ENCODE measurements at places on chromosomes 6 and 20.

DNA sequence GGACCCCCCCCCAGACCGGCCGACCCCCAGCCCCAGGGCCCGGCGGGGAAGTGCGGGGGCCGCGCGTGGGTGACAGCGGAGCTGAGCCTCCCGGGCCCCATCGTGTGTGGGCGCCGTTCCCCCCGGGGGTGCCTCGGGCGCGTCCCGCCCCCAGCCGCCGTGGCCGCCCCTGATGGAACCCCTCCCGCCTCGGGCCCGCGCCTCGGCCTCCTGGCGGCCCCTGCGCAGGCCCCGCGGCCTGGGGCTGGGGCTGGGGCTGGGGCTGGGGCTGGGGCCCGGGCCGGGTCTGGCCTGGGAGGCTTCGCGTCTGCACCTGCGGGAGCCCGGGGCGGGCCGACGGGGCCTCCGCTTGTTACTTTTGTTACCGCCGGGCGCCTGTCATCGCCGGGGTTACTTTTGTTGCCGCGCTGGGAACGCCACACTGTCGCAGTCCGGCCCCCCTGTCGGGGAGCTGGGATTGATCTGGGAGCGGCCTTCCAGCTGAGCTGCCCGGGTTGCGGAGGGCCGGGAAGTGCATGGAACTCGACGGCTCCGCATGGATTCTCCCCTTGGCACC, 598 bp downstream of the OGFR start:
- no peak for DNase-seq

DNA sequence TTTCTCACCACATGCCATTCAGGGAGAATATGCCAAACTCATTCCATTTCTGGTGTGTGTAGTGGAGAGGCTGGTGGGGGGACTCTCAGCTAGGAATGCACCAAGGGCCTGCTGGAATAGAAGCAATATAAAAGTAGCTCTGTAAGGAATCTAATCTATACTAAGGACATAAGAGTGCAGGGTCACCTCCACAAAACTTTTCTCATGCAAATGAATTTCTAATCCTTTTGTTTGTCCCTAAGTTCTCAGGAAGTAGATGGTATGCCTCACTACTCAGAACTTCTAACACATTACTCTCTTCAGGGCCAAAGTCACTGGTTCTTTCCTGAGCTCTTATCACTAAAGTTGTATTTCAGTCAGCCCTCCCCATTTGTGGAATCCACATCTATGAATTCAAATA, 427.2 kb downstream of the C6orf118 start:
- DNase-seq = no peak

- peak; percentile 81 for DNase-seq
These were observed 4.6 kb downstream of the SMIM29 start for GRCh38 chr6:34243901-34244884.

GRCh38 chr20:343107-343506, 3.8 kb upstream of the NRSN2 start:
- no peak for DNase-seq

DNA sequence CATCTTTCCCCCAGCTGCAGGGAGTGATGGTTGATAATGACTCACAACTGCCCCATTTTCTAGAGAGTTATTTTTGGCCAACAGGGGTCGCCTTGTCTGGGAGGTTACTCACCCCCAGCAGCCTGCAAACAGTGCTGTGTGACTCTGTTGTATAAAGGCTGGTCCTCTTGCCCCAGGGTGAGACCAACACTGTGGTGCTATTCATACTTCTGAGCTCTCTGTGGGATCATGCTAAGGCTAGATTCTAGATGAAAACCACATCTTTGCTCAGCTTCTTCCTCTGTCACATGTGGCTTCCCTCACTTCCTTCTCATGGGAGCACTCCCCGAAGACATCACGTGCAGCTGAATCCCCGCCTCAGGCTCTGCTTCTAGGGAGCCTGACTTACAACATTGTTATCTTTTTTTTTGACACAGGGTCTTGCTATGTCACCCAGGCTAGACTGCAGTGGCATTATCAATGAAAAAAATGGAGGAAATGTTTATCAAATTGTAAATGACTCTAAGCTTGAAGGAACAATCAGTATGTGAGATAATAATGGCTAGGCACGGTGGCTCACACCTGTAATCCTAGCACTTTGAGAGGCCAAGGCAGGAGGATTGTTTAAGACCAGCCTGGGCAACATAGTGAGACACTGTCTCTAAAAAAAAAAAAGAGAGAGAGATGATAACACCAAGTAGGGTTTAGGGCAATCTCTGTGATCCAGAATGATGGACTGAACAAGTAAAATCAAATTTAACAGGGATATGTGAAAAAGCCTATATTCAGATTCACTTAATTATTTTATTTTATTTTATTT, 55.7 kb upstream of the SLC23A2 start:
- no peak for DNase-seq

- peak; percentile 96 for DNase-seq
These were observed 9.6 kb downstream of the DYNLRB1 start for GRCh38 chr20:34525709-34526416.

DNA sequence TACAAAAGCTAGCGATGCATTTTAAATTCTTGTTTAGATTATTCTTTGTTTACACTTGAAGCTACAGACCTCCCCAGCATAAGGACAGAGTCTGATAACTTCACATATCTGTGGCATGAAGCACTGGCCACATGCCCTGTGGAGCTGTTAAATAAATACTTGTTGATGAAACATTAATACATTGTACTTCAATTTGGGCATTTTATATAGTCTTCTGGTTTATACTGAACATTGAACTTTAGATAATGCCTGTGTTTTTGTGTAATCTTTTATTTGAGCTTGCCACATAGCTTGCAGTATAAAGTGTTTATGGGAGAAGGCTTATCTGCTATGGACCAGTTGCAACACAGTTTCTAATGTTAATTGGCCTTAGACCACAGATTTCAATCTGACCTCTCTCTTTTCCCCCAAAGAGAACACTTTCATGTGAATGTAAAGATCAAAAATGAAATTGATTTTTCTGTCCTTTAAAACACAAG, 48.2 kb downstream of the FRK start:
- no peak for DNase-seq

DNA sequence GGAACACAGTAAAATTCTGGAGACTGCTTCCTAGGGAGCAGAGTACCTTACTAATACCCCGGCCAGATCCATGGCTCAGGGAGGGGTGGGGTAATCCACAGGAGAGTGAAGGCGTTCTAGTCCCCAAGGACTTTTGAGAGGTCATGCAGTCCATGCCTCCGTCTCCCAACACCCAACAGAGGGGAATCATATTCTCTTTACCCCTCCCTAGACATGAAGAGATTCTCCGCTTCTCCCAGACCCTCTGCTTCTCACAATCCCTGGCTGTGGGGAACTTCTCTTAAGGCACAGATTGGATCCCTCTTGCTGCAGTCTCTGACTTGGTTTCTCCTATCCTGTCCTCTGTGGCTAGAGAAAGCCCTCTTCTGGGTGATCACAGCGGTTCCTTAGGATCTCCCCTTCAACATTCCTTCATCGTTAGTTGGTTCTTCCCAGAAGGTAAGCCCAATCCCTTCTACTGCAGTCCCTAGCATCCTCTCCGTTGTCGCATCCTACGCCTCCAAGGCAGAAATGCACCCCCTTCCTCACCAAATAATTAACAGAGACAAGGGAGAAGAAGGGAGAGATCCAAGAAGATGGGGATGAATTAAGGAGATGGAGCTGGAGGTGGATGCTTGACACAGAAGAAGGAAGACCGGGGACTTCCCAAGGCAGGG, 562 bp downstream of the GGT7 start:
- DNase-seq = no peak

GRCh38 chr20:8875586-8875985, 193.3 kb upstream of the PLCB4 start:
- DNase-seq = no peak

DNA sequence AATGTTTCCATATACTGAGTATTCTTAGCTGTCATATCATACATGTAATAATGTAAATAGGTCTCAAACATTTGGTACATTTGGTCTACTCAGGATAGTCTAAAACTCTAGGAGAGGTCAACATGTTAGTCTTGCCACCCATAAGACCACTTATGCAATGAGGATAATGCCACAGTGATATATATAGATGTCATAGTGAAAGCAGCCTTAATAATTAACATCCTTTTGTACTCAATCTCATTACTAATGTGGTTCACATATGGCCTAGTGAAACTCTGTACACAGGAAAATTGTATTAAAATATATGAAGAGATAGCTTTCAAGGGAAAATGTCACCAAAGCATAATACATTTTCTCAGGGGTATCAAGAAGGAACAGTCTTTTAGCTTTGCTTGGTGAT, 577.9 kb downstream of the TFAP2B start:
- no peak for DNase-seq

GRCh38 chr20:57587278-57587988, 26.5 kb downstream of the PCK1 start:
- no peak for DNase-seq

GRCh38 chr6:3231247-3232016, 4.0 kb upstream of the TUBB2B start:
- DNase-seq = peak; percentile 59

- no peak for DNase-seq
These were observed 50.5 kb downstream of the EYA4 start for GRCh38 chr6:133291671-133292070.

GRCh38 chr6:34272013-34272926, 23.5 kb upstream of the SMIM29 start:
- DNase-seq = no peak

GRCh38 chr20:21713901-21714296, 8.4 kb downstream of the PAX1 start:
- no peak for DNase-seq

DNA sequence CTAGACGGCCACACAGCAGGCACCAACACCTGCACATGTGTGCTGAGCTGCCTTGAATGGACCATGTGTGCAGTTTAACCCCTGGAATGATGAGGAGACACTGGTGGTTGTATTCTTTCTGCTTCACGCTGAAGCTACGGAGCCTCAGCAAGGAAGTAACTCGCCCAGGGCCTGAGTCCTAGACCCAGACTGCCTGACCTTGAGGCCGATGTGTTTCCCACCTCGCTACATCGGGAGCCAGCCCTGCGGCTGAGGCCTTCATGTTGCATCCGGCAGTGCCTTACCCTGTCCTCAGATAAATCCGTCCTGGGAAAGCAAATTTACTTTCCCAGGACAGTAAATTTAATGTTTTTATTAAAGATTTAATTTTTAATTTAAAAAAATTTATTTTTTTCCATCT, 110.0 kb upstream of the MTHFD1L start:
- no peak for DNase-seq

DNA sequence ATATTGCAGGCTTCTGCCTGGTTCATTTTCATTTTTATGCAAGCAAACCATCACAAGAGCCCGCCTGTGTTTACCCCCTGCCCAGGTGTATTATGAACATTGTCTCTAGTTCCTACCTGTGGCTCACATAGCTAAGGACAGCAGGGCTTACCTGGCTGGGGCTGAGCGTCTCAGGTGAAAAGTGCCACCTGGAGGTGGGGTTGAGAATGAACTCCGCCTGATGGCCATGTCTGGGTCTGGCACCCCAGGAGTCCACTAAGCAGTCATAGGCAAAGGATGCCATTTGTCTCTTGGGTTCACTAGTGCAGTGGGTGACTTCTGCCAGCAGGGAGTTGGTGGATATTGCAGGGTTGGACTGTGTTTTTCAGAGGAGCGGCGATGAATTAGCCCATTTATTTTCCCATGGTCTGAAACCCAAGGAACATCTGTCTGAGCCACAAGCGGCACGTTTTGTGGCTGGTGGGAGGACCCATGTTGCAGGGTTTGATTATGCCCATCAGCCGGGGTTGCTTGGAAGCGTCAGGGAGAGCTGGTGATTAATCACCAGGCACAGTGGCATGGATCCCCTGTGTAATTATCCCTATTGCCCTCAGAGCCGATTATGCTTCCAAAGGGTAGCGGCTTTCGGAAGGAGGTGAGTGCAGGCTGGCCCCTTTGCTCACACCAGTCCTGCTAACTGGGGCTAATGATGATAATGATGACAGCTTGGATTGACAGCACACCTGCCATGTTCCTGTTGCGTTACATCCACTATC, 92.1 kb downstream of the CDH26 start:
- DNase-seq = no peak

DNA sequence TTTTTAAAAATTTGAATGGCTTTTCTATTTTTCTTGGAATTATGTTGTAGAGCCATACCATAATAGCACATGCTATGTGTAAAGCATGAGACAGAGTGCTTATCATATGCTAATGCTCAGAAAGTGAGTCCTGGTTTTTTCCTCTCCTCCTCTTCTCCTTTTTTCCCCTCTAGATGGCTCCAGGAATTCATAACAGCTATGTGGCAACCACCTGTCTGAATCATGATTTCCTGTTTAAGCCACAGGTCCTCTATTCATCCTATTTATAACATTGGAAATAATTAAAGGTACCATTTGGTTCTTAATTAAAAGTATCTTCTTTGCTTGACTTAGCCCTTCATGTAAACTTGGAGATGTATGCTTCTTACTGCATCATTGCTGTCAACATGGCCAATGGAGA, 260.0 kb upstream of the MAP3K7 start:
- no peak for DNase-seq

- no peak for DNase-seq
These were observed 66.5 kb upstream of the IER3 start for GRCh38 chr6:30810813-30811339.

- peak; percentile 66 for DNase-seq
These were observed 19.4 kb upstream of the RCAN2 start for GRCh38 chr6:46510651-46511050.

GRCh38 chr6:56374841-56375369, 127.5 kb upstream of the COL21A1 start:
- DNase-seq = peak; percentile 85

DNA sequence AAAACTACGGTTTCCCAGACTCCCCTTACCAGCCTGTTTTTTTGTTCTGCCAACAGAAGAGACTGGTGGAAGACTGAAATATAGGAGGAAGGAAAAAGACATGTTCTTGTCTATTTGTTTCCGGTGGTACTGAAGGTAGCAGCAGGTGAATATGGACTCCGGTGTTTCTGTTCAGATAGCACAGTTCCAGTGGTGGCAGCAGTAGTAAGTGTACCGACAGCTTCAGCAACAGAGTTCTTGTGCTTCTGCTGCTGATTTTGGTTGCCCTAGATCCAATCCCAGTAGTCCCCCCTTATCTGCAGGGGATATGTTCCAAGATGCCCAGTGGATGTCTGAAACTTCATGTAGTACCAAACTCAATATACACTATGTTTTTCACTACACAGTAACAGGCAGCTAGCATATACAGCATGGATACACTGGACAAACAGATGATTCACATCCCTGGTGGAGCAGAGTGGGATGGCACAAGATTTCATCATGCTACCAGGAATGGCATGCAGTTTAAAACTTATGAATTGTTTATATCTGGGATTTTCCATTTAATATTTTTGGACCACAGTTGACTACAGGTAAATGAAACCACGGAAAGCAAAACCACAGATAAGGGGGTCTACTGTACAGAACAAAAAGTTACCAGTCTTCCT, 301.8 kb downstream of the BTBD9 start:
- peak; percentile 90 for DNase-seq

DNA sequence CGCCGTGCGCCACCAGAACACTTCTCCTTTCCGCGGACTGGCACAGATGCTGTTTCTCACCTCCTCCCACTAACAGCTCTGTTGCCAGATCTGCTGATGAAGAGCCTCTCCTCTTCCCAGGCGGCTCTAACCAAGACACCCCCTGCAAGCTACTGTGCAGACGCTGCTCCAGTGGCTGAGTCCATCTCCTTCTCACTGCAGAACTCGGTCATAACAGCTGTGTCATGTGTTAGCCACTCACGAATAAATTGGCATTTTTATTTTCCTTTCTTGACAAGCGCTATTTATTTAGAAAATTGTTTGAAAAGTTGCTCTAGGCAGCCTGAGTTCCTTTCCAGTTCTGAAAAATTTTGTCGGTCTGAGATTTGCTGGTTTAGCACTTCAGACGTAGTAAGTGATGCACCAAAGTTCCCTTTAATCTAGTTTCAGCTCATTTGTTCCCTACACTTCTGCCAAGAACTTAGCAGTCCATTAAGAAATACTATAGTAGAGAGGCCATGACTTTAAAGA, 12.8 kb upstream of the PLEKHG1 start:
- DNase-seq = no peak

All from fibroblast of the conjunctiva (primary cell).